ENCODE measurements at places on chromosomes 1 and 21.

GRCh38 chr21:31887391-31887841, 14.6 kb downstream of the HUNK start:
- DNase-seq, result no peak

GRCh38 chr21:19198801-19199200, 795.2 kb upstream of the TMPRSS15 start:
- DNase-seq, result no peak

GRCh38 chr1:14352897-14353296, 245.6 kb upstream of the KAZN start:
- DNase-seq, result no peak

GRCh38 chr1:90204023-90204590, 209.2 kb downstream of the ZNF326 start:
- no peak for DNase-seq

- no peak for DNase-seq
These were observed 19.6 kb downstream of the SON start for GRCh38 chr21:33562389-33562788.

DNA sequence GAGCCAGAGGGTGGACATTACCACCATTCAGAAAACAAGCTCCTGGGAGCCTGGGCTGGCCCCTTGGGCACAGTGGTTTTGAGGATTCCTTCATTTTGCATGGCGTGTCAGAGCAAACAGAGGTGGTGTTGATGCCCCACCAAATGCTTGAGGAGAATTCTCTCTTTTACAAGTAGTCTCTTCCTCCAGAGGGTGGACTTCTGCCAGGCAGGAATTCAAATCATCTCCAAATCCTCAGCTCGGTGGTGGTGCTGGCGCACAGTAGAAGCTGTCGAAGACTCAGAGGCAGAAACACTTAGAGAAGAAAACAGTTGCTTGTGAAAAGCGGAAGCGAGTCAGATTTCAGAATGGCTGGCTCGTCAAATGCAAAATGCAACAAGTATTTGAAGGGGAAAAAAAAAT, 3.4 kb upstream of the CHI3L1 start:
- DNase-seq, result no peak

DNA sequence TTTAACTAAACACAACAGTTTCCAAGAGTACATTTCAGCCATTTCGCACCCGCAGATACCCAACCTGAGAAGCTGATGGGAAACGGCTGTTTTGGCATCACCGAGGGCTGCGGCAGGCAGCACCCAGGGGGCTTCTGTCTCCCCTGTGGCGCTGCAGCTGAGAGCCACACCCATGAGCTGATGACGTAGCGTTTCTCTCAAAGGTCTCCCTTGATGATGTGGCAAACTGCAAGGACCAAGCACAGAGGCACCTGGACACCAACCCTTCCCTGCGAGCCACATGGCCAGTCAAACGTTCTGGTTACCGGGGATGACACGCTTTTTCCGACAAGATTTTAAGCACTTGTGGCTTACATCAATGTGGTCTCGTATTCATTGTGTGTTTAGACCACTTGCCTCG, 150.8 kb upstream of the ERG start:
- no peak for DNase-seq

DNA sequence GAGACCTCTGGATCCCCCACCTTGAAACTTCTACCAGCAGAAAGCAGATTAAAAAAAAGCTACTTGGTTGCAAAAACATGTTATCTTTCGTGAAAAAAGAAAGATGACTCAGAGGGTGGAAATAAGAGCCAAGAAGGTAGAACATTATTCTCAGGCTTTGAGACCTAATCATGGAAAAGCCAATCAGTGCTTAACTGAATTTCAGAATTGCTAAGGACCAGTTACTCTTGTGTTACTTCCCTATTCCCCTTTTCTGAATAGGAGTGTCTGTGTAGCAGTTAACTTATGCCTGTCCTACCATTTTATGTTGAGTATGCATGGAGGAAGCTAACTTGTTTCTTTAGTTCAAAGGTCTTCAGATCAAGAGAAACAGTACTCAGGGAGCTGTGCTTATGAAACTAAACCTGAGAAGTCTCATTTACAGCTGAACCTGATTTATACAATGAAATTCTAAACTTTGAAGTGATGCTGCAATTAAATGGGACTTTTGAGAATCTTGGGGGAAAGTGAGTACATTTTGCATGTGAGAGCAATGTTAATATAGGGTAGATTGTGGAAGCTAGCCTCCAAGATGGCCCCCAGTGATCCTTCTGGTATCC, 15.1 kb upstream of the FOXD3 start:
- DNase-seq, result no peak

DNA sequence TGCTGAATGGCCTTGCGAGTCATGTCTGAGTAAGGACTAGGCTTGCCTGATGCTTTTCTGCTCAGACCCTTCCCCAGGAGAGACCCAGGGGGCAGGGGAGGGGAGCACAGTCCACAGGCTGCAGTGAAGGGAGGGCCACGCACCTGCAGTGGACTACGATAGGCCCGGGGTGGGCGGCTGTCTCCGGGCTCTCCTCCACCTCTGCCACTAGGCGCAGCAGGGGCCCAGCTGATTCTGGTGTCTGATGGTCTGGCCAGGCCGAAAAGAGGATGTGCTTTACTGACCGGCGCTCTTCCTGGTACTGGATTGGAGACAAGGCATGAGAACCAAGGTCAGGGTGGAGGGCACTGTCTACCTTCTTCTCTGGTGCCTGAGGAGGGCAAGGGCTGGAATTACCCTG, 7.9 kb upstream of the ARL8A start:
- no peak for DNase-seq

DNA sequence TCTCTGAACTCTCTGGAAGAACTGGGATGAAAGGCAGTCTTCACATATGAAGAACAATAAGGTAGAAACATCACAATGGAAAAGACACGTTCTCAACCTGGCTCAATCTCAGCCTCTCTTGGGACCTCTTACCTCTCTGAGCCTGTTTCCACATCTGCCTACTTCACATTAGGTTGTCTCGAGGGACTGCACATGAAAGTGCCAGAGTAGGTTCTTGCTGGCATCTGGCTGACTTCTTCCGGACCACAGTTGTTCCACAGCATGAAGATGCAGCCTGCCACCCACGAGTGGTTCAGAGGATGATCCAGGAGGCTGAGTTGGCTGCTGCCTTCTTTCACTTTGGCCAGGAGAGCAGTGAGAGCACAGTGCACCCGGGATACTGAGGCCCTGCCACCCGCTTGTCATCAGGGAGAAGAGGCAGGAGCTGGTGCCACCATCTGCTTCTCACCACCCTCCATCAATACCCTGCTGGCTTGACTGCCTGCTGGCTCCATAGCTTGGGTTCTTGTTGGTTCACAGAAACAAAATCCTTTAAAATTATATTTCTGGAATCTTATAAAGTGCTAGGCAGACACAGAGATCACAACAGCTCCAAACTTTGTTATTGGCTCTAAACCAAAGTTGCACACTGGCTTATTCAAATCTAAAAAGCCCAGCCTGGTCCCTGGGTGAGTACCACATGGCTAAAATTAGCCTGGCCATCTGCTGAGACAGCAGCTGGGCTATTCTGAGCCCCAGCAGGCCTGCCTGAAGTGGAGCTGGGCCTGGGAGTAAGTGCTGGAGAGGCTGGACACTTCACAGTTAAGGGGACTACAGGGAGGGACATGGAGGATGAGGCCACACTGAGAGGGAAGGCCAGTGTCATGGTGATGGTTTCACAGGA, 46.9 kb upstream of the LIN9 start:
- DNase-seq, result peak; percentile 82

DNA sequence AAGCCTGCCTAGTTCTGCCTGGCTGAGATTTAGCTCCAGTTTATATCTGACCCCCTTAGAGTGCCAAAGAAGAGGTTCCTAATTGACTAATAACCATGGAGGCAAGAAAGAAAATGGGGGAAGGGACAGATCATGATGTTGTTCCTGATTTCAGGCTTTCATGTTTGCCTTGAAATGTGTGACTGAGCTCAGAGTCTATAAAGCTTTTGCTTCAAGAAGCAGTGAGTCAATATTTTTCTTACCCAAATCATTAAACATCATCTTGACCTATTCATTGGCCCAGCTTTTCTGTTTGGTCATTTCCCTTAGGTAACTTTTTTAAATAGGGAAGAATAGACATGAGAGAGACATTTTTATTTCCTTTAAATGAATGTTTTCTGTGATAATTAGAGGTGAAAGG, 55.9 kb downstream of the HHAT start:
- DNase-seq, result no peak

DNA sequence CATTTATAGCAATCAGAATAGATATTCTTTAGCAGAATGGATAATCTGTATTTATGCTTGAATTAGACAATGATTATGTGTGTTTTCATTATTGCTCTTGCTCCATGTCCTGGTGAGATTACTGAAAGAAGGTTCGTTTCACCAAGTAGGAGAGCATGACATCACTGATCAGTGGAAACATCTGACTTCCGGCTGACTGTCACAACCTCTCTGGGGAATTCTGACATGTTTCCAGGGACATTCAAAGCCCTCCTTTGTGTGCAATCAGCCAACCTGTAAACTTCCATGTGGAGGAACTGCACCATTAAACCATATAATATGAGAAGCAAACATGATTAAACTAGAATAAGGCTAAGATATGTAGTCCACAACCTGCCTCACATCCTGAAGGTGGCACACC, 424.8 kb upstream of the ADGRL4 start:
- DNase-seq, result no peak

DNA sequence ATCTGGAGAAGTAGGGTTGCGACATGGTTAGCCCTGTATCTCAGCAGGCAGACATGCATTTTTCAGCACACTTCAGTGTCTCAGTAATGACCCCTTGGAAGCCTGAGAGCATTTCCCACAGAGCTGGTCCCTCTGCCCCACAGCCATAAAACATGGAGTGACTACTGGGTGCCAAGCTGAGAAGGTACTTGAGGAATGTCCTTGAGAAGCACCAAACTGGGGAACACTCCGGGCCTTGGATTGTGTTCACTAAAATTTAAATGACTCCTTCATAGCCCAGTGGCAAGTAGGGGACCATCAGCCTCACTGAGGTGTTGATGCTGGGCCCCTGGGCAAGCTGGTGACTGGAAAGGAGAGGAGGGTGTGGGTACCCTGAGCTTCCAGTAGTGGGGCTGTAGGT, 54.7 kb downstream of the KCNJ6 start:
- DNase-seq, result no peak

- DNase-seq, result no peak
These were observed 76.5 kb downstream of the TTLL7 start for GRCh38 chr1:83922431-83922830.

DNA sequence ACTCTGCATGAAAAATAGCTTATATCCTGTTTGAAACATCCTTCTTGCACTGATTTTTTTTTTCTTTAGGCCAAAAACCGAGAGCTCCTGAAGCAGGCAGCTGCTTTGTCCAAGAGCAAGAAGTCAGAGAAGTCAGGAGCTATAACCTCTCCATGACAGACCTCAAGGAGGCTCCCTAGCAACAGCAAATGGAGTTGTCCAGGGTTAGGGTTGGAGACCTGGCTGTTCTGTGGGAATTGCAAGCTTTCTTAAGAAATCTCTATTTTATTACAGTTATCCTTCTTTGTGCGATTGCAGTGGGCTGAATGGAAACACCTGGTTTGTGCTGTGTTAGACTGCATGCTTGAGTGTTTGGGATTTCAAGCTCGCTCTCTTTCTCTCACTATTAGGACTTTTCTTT, 12.6 kb upstream of the STX12 start:
- DNase-seq, result no peak

DNA sequence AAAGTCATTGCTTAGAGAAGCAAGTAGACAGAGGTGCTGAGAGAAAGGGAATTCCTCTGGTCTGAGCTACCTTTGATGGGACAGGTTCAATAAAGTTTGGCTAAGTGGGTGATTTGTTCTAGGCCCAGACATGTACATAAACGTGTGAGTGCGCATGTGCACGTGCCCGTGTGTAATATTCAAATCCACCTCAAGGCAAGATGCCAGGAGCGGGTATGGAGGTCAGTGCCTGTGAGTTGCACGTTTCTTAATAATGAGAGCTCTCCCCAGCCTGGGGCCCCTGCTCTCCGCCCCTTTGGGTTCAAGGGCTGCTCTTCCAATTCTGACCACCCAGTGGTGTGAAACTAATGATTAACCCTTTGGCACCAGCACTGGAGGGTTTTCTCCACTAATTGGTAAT, 53.8 kb upstream of the LMO4 start:
- no peak for DNase-seq

DNA sequence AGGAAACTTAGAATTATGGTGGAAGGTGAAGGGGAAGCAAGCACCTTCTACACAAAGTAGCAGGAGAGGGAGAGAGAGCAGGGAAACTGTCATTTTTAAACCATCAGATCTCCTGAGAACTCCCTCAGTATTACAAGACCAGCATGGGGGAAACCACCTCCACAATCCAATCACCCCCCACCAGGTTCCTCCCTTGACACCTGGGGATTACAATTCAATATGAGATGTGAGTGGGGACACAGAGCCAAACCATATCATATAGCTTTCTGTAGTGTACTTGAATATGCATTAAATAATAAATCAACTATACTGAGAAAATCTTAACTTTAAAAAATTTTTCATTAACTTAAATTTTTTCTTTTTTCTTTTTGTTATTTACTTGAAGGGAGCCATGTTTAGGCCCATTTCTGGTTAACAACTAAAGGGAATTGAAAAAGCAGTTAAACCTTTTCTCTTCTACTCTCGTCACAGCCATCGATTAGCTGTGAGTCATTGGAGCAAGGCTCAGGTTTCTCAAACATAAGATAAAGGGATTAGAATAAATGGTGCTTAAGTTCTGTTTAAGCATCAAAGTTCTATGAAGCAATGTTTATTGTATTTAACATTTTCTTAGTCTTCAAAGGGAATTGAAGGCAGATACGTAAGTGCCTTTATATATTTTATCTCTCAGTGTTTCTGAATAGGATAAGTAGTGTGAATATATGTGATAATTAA, 72.2 kb upstream of the DPT start:
- no peak for DNase-seq

DNA sequence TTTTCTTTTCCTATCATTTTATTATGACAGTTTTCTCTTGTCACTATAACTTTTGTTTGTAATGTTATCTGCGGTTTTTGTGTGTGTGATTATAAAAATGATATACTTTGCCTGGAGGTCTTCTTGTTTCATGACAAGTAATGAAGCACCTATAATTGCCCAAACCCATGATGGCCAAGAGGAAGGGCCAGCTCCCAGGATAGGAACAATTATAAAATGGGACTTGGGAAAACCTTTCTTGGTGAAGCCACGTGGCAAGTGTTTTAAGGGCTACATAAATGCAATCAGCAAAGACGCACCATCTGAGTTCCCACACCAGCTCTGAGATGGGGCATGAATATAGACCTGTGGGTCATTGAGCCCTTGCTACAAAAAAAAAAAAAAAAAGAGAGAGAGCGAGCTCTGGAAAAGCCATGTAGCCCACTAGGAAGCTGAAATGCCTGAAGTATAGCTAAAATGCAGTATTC, 462.6 kb upstream of the RUNX1 start:
- DNase-seq, result no peak

DNA sequence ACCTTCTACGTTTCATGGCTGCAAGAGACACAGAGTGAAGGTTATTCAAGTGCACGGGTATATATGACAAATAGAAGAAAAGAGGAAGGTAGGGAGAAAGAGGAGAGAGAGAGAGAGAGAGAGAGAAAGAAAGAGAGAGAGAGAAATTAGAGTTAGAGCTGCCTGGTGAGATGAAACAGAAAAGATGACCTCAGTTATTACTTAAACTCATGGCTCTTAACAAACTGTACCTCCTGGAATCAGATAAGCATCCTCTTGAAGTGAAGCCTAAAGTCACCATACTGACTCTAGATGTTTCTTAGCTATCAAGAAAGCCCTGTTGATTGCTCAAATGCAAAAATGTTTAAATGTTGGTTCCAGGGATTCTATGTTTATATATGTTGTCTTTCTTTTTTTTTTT, 597.7 kb upstream of the ZP4 start:
- no peak for DNase-seq
